NCI-H226 (cell line): ENCODE measurements at places on chromosomes 7 and 10.

GRCh38 chr7:79337717-79338116, 115.8 kb downstream of the MAGI2 start:
- DNase-seq: no peak

- no peak for DNase-seq
Observed at GRCh38 chr10:79595510-79595909, 15.2 kb upstream of the SFTPA1 start.

DNA sequence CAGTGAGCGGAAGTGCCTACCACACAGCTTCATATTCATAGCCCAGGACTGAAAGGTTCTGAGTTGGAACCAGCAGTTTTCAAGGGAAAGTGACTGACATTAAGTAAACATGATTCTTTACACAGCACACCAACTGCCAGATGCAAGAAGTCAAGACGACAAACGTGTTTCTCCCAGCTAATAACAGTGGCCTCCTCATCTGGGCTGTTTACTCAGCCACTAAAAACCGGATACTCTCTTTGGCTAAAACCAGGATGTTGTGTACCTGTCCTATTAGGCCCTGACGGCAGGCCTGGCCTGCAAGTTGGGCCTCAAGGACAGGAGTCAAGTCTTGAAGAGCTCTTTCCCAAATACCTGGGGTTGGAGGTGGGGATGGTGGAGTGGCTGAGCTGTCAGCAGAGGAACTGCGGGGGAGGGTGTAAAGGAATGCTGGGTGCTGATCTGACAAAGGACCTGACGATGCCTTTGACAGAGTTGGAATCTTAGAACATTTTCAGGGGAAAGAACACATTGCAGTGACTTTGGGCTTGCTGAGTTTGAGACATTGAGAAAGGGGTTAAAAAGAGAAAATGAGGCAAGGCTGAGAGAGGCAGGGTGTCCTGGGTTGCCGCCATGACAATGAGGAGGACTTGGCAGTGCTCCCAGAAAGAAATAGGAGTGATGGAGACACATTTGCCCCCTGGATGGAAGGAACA, 57.7 kb downstream of the STEAP1B start:
- no peak for DNase-seq

DNA sequence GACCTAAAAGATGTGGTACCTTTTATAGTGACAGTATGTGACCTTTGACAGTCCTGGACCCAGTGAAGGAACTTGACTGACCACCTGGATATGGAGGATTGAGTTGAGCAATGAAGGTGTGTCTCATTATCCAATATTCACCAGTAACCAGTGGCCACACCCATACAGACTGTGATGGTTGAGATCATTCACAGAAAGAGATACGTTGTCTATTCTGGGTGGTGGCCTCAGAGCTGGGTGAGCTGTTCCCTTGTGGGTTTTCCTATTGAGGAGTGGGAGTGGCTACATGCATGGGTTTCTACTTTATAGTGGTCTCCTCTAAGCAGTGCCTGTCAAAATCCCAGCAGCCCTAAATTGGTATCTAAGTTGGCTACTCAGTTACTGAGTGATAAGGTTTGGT, 507.4 kb downstream of the SORCS3 start:
- no peak for DNase-seq

DNA sequence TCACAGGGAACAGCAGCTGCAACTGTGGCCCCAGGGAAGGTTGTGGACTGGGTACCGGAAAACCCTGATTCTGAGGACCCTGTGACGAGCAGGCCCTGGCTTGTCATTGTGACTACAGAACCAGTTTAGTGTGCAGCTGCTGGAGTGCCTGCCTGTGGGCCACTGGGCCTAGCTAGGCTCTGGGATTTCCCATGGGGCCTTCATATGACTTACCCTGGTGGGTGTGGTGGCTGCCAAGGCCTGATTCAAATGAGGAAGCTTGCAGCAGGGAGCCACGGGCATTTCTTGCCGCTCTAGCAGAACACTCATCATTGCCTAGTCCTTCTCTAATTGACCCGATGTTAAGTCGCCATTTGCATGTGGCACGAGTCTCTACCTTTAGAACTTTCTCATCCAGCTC, 14.7 kb upstream of the CAMK2G start:
- peak; percentile 76 for DNase-seq

DNA sequence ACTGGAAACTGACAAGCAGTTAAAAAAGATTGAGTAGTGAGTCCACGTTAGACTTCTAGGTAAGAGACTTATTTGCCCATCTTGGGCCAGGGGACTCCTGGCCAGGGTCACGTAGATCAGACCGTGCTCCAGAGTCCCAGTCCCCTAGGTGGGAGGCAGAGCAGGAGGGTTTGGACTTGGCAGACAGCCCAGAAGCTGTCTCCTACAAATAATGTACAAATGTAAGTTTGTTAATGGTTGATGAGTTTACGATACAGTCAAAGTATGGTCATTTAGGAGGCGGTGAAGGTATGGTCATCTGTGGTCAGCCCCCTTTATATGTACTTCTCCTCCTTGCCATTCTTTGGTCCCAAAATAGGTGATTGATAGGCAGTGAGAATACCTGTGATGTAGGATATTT, 28.2 kb downstream of the INPP5F start:
- DNase-seq: no peak

DNA sequence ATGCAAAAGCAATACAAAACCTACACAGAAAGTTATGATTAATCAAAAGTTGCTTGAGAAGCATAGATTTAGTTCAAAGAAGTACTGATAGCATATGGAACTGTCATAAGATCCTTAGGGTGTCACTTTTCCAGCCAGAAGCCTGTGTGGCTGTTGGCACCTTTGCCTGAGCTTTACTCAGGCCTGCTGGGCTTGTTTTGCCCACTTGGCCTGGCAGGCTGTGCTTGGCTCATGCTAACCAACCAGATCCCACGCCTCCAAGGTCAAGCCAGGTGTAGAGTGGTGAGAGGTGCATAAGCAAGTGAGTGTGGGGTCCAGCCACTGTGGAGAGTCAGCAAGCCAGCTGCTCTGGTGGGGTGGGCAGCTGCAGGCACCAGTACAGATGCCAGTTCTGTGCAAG, 12.0 kb upstream of the LIPA start:
- no peak for DNase-seq

GRCh38 chr10:31034098-31034909, 2.6 kb upstream of the ZNF438 start:
- peak; percentile 26 for DNase-seq

DNA sequence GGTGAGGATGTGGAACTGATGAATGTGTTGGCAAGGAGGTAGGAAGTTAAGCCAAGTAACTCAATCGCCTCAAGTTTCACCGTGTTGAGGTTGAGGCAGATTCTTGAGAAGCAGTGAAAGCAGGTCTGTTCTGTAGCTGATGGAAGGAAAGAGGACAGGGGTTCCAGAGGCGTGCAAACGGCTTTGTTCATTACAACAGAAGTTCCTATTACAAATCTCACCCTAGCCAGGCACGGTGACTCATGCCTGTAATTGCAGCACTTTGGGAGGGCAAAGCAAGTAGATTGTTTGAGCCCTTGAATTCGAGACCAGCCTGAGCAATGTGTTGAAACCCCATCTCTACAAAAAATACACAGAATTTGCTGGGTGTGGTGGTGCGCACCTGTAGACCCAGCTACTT, 36.9 kb upstream of the PTF1A start:
- DNase-seq: no peak
